Fibroblast of mammary gland (primary cell): ENCODE measurements at places on chromosomes 6 and 20.

DNA sequence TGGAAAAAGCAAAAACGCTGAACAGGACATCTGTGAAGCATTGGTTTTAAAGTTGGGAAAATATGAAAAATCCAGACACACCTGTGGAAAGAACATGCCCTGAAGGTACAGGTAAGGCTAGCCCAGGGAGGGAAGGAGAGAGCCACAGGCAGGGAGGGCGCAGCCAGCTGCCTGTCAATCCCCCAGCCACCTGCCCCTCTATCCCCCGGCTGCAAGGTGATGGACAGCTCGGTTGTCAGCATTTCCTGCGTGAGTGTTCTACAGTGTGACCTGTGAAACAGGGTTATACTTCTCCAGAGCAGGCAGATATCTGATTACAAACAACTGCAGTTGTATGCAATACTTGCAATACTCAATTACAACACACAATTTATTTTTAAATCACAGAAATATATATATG is 358.1 kb downstream of the SMOC2 start:
- no peak for DNase-seq

DNA sequence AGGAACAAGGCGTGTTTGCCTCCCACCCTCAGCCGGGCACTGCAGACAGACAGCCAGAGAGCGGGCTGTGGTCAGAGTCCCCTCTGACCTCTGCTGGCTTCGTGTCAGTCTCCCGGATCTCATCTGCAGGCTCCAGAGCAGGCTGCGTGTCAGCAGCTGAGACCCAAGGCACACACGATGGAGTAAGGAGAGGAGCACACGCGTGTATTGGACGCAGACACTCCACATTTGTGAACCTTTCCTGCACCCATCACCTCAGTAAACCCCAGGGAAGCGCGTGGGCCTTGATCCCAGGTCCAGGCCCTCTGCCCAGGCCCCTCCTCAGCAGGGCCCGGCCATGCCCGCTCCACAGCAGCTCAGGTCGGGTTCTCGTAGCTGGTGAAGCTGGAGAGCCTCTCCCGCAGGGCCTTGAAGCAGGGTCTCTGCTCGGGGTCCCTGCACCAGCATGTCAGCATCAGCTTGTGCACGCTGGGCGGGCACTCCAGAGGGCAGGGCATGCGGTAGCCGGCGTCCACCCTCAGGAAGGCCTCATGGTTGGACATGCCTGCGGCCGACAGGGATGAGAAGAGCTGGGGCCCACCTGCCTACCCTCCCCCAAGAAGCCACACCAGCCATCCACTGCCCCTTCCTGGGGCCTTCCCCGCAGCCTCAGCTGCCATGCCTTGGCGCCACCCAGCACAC is 7.9 kb downstream of the PTK6 start:
- DNase-seq = no peak

- no peak for DNase-seq
Observed at GRCh38 chr6:92427453-92427852, 991.9 kb downstream of the EPHA7 start.

DNA sequence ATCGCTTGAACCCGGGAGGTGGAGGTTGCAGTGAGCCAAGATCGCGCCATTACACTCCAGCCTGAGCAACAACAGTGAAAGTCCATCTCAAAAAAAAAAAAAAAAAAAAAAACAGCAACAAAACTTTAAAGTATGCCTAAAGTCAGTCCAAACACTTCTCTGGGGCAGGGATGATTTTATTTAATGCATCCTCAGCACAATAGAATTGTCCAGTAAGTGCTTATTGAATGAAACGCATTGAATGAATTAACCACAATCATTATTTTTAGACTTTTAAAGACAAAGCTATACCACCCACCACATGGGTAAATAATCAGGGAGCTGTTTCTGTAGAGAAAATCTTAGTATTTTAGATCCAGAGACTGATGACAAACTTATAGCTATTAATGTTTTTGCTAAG is 16.6 kb upstream of the CTAGE9 start:
- DNase-seq = no peak

DNA sequence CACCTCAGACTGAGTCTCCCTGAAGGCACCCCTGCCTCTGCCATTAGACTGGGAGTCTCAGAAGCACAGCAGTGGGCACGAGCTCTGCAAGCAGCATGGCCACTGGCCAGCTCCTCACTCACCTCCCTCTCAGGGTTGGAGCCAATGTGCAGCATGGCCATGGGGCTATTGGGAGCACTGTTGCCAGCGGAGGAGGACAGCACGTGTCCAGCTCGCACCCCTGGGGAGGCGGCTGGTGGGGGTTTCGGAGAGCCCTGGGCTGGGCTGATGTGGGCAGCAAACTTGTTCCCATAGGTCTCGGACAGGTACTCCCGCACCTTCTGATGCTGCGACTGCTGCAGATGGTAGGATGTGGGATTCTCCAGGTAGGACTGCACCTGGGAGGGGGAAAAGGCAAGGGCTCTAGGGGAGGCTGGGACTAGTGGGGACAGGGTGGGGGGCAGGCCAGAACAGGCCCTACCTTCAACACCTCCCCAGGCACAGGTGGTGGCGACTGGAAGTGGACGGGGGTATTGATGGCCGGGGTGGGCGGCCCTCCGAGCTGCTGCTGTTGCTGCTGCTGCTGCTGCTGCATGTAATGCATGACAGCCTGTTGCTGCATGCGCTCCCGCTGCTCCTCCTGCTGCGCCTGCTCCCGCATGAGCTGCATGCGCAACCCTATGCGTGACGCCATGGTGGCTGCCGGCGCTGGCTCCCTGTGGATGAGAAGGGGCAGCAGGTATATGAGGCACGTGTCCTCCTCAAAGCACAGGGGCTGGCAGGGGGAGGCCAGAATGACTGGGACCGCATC is 44.7 kb downstream of the TFEB start:
- DNase-seq = no peak

DNA sequence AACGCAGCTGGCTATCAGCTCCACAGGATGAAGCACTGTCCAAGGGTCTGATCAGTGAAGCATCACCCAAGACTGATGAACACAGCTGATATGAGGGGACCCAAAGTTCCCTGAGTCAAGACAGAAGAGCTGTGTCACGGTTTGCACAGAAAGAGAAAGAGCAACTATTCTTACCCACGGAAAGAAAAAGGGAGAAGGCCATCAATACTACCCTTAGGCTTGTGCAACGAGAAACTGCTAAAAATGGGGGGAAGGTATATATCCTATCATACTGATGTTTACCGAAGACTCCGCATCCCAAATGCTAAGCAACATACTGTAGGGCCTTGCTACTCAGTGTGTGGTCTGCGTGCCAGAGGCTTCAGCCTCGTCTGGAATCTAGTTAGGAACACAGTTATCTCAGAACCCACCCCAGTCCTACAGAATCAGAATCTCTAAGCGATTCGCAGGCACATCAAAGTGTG is 665 bp downstream of the FASTKD5 start:
- DNase-seq = peak; percentile 17

GRCh38 chr6:146876271-146877151 is 277.7 kb downstream of the ADGB start:
- no peak for DNase-seq

- DNase-seq = no peak
Observed at GRCh38 chr6:41657131-41658094, 19.1 kb downstream of the MDFI start.

DNA sequence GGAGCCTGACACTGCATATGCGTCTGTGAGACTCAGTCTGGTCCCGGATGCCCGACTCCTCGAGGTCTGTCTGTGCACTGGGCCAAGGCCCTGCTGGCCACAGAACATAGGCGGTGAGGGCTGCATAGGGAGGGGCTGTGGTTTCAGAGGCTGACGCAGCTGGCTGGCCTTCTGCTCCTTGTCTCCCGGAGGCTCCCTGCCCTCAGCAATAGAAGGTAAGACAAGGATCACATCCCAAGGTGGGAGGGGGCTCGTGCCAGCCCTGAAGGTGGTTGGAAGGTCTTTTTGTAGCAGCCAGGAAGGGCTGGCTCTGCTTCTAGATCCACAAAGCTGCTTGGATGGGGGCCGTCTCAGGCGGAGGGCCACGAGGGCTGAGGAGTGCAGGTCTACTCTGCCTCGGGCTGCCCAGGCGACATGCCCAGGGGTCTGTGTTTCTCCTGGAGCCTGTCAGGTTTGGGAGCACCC is 239.8 kb upstream of the SULF2 start:
- peak; percentile 97 for DNase-seq

DNA sequence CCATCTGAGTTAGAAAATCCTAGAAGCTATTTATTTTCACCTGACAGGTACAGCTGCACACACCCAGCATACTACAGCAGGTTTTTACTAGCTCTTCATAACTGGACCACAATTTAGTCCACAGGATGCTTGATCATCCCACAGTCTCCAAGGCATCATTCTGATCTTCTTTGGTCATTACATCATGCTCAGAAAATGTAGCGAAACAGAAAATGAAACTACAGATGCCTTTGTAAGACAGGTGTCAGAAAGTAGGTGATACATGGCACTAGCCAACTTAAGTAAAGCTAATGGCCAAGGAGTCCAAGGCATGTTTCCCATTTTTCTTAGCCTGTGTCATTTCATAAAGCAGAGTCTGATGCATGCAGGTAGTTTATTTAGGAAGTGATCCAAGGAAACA is 102.3 kb downstream of the HTR1B start:
- no peak for DNase-seq

GRCh38 chr6:118736440-118736839 is 85.0 kb upstream of the CEP85L start:
- no peak for DNase-seq

DNA sequence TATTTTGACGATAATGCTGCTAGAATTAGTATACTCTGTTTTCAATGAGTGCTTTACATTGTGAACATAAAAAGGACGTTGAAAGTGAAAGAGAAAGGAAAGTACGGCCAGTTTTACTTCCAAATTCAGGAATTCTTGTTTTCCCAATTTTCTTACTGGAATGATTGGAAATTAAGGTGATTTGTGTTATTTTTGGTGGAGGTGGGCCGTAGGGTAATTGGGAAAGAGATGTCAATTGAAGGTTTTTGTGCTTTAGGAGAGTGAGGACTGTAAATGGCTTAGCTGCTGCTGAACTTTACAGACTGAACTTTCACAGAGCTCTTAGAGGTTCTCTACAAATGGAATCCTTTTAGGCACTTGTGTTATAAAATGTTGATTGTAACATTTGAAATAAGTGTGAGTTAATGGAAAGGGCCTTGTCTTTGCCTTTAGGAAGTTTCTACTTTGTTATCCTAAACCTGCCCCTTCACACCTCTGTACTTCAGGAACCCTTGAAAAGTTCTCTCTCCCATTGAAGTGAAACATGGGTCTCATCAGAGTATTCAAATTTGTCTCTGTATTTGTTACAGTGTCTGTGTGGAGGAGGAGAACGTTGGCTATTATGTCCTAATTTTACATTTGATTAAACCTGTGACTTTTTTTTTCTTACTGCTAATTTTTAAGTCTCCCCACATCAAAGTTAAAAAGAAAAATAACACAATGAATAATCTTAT is 256.4 kb downstream of the ARID1B start:
- peak; percentile 31 for DNase-seq

- DNase-seq = no peak
Observed at GRCh38 chr6:106855117-106855516, 119.4 kb downstream of the CD24 start.

- peak; percentile 46 for DNase-seq
Observed at GRCh38 chr6:38080360-38080759, 260.8 kb downstream of the ZFAND3 start.

DNA sequence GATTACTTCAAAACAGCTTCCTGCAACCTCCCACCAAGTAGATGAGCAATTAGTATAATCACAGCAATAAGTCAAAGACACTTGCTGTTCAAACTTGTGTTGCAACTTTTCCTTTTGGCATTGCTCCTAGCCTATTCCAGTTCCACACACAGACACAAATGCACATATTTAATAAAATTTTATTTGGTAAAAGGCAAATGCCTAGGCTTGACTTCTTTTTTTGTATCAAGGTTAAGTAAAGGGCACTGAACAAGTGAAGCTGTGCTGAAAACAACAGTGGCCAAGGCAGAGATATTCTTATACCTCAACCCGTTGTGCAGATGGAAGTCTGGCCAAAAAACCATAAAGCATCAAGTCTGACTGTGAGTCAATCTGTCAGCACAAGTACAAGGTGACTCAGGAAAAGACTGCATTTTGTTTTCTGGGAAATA is 708.4 kb upstream of the CITED2 start:
- peak; percentile 90 for DNase-seq

GRCh38 chr6:89148016-89148750 is 2.3 kb downstream of the PM20D2 start:
- DNase-seq = peak; percentile 35

GRCh38 chr6:141123049-141123448 is 1009.7 kb upstream of the GJE1 start:
- DNase-seq = no peak

GRCh38 chr6:5100806-5101205 is 15.7 kb downstream of the PPP1R3G start:
- DNase-seq = no peak

DNA sequence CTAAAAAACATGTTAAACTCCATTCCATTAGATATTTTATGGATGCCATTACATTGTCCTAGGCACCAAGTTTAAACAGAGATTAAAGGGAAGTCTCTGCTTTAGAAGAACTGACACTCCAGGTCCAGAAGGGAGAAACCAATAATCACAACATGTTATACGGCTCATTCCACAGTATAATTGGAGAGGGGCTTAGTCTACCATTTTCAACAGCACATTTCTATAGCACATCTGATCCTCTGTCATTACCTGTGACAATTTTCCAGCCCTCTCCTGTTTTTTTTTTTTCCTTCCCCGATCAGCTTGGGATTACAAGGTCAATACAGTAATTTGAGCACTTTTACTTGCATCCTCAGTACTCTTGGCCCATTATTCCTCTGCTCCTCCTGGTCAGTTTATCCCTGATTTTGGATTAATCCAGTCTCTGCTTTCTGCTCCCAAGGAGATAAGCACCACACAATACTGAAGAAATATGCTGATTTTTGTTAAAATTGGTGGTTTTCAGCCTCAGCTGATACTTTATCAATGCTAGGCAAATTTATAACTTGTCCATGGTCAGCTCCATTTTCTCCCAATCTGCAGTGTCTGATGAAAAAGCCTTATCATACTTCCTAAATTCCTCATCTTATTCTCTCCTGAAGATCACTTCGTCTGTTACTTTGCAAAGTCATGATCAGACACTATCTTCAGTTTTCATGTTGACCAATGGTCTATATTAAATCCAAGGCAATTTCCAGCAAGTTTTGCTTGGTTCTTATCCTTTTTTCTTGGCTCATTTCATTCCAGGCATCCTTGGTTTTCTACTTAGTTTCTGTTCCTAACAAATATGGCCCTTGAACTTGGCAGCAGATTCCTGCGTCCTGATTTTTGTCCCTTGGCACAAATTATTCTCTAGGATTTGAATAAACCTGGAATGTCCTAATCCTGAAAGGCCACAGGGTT is 30.8 kb upstream of the SYNCRIP start:
- peak; percentile 22 for DNase-seq

DNA sequence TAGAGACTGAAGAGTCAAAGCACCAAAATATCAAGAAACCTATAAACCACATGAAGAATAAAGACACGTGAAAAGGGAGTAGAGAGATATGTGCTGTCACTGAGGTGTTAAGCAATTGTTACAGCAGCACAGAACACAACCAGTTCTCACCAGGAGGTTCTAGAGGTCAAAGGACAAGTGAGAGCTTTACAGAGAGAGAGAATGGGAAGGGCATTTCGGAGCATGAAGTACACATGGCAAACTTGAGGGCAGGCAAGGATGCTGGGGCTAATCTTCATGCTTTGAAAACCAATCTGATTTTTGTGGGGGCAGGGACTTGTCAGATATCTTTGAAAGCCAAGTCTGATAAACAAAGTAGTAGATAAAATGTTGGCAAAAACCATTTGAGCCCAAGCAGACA is 142.3 kb upstream of the NRSN1 start:
- DNase-seq = no peak

- no peak for DNase-seq
Observed at GRCh38 chr6:10386220-10386619, 28.7 kb downstream of the TFAP2A start.
